Activated CD4-positive, alpha-beta T cell treated with anti-CD3 and anti-CD28 coated beads, Interleukin-2, amount 10 ng/mL, durations not matched to agents 24 days and 14 days (primary cell): ENCODE measurements at places on chromosomes 6 and 20.

- DNase-seq, result peak; percentile 90
These were observed 131.2 kb upstream of the BTN3A2 start for GRCh38 chr6:26233649-26234420.

GRCh38 chr6:136012198-136012887 lies 160.8 kb downstream of the PDE7B start:
- no peak for DNase-seq

- no peak for DNase-seq
These were observed 332 bp downstream of the GRIK2 start for GRCh38 chr6:101393829-101394251.

DNA sequence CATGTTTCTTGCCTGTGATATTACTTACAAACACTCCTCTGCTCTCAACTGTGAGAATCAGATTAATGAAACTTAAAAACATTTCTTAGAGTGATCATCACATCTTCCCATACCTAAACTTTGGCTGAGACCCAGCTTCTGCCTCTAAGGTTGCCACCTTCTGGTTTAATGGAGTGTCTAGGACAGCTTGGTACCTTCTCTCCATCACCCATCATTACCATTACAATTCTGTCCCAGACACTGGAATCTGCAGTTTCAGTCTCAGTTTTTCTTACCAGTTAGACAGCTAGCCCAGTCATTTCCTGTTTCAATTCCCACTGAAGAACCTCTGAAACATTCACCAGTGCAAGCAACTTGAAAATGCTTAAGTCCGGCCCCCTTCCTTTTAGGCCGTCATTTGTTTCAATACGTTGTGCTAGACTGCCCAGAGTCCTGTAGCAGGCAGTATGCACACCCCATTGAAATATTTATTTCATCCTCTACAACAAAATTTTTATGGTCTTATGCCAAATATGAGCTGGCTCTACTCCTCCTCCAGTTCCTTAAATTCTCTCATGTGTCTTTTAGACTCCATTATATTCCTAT lies 107.0 kb upstream of the FOXO3 start:
- DNase-seq, result no peak

GRCh38 chr6:47700053-47700452 lies 1.7 kb downstream of the ADGRF4 start:
- no peak for DNase-seq

DNA sequence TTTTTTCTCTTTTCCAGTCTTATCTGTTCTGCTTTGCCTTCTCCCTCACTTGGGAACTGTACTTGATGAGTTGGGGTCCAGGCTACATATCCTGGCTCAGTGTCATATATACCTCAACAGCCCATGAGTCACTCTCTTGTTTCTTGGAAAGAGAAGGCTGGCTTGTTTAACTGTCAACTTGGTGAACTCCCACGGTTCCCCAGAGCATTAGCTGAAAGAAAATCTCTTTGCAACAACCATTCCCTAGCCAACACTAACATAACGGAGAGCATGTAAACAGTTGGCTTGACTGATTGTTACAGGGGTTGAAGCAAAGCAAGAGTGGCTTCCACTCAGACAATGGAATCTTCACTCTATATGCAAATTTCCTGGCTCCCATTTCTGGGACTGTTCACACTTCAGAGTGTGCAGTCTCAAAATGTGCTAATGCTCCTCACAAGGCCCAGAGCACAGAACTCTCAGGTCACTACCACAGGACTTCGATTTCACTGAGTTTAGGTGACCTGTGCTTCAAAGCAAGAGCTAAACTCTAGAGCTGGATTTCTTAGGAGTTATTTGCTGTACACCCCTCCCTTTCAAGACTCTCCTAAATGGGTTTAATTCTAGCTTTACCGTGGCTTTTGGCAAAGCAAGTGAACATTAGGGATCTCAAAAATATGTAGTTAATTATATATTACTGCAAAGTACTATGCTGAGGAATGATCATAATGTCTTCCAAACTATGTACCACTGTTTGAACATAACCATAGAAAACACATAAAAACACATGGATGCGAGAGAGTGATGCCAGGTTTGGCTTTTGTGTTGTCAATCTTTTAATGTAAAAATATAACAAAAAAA lies 609.8 kb downstream of the RFPL4B start:
- DNase-seq, result no peak

GRCh38 chr6:112216662-112217551 lies 37.5 kb downstream of the LAMA4 start:
- DNase-seq, result no peak

DNA sequence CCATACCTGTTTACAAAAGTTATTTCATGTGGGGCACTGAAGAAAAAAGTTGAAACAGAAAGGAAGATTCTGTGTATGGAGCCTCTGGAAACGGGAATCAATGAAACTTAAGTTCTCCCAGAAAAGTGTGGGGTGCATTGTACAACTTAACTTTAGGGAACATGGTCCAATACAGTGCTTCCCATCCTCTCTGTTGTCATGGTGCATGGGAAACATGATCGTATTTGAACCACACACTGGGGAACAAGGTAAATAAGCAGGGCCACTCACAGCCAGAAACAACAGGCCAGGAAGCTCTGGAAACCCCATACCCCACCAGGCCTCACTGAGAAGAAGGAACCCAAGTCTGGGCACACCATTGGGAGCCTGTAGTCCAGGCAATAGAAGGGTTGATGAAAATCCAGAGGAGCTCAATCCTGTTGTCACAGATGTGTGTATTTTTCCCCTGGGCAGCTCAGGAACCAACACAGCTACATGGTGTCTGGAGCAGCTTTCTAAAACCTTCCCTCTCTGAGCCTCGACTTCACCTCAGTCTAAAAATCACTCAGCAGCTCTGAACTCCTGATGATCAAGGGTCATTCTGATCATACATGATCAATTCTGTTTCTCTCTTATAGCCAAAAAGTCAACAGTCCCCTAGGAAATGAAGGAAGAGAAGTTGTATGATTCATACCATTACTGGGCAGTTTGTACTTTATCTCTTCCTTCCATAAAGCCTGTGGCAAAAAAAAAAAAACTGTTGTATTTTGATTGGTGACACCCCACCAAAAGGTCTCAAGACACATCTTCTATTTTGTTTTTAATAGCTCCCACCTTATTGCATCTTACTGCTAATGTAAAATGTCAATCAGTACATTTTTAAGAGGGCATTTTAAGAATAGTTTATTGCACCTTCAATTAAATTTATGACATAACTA lies 198.5 kb upstream of the TAB2 start:
- peak; percentile 53 for DNase-seq

DNA sequence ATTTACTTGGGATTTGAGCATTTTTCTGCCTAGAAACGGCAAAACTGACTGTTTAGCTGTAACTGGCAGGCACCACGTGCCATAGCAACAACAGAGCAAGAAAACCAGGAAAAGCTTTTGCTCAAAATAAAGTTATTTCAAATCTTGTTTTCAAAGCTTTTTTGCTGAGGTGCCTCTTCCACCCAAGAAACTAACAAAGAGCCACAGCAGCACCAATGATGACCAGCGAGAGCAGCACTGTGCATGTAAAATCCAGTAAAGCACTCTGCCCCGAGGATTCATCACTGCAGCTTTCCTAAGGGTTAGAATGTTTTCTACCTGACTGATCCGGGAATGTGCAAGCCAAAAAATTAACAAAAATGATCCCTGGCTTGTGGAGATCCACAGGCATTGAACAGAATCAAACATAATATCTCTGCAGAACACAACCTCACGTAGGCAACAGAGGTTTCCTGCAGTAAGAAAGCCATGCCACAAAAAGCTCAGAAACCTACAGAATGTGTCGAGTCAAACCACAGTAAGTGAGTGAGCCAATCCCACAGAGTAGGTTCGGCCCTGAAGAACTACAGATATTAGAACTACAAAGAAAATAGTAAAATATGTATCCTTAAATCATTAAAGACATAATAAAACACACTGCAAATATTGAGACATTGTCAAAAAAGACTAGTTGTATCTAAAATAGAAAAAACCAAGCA lies 7.4 kb upstream of the ULBP3 start:
- DNase-seq, result no peak

DNA sequence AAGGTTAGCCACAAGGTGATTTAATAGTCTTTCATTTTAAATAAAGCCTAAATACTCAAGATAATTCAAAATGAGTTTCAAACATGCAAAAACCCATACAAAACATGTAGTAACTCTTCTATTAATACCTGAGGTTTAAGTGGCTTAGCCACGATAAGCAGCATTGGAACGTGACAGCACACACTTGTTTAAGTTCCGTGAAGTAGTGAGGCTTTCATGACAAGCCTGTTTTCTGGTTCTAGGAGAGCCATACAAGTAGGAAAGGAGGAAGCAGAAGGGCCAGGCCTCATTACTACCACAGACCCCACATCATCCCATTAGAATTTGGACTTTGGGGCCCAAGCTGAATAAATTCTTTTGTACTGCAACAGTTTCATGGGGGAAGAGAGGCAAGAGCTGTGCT lies 54.3 kb upstream of the PRND start:
- DNase-seq, result no peak

- DNase-seq, result no peak
These were observed 40.3 kb downstream of the NKAIN2 start for GRCh38 chr6:123844011-123844410.

DNA sequence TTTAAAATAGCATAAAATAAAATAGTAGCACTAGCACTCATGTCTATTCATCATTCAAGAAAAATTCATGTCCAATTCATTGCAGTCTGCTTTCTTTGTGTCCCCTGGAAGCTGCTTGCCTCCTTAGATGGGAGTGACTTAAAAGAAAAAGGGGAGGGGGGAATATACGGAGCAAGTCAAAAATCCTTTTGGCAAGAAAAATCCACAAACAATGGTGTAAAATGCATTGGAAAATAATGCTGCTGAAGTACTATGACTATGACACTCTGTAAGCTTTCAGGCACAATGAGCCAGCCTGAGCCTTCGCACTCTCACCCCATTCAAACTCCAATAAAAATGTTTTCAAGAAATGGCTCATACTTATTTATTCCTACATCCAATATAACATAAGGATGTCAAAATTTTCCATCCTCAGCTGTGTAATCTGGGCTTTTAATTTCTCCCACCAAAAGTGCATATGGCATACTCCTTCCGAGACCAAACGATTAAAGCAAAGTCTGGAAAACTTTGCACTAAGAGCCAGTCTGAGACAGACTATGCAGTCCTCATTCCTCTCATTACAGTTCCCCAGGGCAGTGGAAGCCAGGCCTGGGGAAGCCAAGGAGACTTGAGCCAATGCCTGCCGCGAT lies 790 bp downstream of the NEDD9 start:
- no peak for DNase-seq

- no peak for DNase-seq
These were observed 46.0 kb upstream of the TAGAP start for GRCh38 chr6:159090530-159091480.

DNA sequence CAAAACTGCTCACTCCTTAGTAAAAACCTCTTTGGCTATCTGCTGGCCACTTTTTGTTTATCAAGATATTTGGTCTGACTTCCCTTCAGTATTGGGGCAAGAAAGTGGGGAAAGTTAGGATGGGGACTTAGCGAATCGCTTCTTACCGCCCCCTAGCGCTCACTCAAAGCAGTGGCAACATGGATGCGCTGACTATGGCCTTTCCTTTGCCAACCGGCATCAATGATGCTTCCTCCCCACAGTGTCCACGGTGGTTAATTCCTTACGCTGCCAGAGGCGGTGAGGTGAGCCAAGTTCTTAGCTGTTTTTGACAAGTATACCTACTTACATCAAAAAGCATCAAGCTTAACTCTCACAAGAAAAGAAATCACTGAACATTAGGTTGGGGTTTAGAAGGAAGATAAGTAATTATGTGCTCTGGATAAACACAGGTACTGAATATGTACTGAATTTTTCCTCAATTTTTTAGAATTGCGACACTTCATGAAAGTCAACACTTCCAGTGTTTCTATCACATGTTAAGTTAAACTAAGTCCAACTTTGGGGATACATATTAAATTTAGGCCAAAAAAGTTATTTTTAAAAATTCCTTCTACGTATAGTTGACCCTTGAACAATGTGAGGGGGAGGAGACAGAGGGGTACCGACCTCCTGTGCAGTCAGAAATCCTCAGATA lies 86.7 kb downstream of the GMDS start:
- no peak for DNase-seq

DNA sequence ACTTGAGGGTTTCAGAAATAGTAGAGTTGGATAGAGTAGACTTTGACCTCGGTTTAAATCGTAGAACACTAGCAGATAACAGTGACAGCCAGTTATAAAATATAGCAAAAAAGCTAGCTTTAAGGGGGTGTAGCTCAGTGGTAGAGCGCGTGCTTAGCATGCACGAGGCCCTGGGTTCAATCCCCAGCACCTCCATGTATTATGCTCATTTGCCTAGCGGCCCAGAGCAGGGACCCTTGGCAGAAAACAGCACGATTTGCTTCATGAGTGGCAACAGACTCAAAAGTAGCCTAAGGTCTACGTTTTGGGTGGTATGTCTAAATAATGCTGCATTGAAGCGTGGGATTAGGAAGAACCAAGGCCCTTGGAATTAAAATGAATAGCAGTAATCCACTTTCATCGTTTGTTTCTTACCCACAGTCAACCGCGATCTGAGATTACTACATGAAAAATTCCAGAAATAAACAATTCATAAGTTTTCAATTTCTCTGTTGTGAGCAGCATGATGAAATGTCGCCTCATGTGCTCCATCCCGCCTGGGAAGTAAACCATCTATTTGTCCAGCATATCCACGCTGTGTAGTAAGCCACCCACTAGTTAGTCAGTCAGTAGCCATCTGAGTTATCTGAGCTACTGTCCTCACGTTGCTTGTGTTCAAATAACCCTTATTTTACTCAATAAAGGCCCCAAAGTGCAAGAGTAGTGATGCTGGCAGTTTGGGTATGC lies 184.9 kb downstream of the GPX5 start:
- DNase-seq, result no peak

GRCh38 chr20:59830665-59831023 lies 102.8 kb downstream of the SYCP2 start:
- no peak for DNase-seq

DNA sequence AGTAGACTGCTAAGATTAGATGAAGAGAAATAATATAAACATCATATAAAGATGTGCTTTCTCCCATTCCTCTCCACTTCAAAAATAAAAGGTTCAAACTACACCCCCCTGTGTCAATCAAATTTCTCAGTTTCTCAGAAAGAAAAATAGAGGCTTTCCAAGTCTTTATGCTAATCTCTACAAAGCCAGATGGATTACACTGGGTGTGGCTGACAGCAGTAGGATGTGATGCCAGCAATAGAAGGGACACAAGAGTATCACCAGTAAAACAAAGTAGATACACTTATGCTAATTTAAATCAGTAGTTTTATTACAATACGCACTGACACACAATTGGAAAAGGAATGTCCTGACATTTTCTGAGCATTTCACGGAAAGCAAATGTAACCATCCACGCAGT lies 353.4 kb downstream of the RNGTT start:
- DNase-seq, result no peak

GRCh38 chr6:42748203-42748898 lies 2.4 kb upstream of the TBCC start:
- DNase-seq, result peak; percentile 62
